ENCODE measurements at places on chromosomes 7 and 10. TPM values are rescaled to one million over a fixed set of nuclear protein-coding genes. Genes with fewer than 3 reads are reported as not detected.

GRCh38 chr7:143906151-143906550 is 4.2 kb upstream of the TCAF1 start:
- no peaks in the 10 kb centered on the region for H3K27me3 ChIP-seq
- H3K4me1 ChIP-seq: no peaks in the 10 kb centered on the region
- H3K27ac ChIP-seq: no peak overlapping the region
- H3K36me3 ChIP-seq: no peaks in the 10 kb centered on the region

DNA sequence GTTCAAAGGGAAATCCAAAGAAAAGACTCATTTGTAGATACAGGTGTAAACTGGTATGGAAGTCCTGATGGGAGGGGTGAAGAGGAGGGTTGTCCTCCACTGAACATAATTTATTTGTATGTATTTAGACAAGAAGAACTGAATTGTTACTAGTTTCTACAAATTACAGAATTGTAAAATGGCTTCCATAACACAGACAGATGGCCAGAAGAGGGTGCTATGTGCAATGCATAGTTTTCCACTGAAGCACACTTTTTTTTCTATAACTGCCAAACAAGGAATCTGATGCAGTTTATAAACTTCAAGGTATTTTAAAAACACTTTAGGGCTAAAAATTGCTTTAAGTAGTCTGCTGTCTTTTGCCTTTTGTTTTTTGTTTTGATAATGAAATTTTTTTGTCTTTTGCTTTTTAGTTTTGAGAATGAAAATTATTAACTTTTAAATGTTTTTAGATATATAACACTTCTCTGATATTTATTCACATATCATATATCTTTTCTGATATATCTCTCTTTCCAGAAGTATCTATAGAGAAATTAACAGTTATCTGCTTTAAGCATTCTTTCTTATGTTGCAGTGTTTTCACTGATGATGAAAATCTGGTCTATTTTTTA is 58.5 kb downstream of the PHYHIPL start:
- H3K27me3 ChIP-seq: no peaks in the 10 kb centered on the region
- DNase-seq: no peak
- no peaks in the 10 kb centered on the region for H3K4me1 ChIP-seq
- H3K36me3 ChIP-seq: no peaks in the 10 kb centered on the region
- H3K27ac ChIP-seq: no peak overlapping the region

GRCh38 chr7:71442492-71443190 is 310.7 kb downstream of the GALNT17 start:
- H3K4me1 ChIP-seq: no peaks in the 10 kb centered on the region
- H3K27ac ChIP-seq: no peak overlapping the region
- DNase-seq: no peak
- no peak overlapping the region for H3K4me3 ChIP-seq

- no peaks in the 10 kb centered on the region for H3K27me3 ChIP-seq
- peaks cover 11% of the 10 kb centered on the region for H3K4me1 ChIP-seq
- H3K36me3 ChIP-seq: no peaks in the 10 kb centered on the region
- H3K27ac ChIP-seq: no peak overlapping the region
Observed at GRCh38 chr7:44051611-44052220, 7.2 kb downstream of the DBNL start.

DNA sequence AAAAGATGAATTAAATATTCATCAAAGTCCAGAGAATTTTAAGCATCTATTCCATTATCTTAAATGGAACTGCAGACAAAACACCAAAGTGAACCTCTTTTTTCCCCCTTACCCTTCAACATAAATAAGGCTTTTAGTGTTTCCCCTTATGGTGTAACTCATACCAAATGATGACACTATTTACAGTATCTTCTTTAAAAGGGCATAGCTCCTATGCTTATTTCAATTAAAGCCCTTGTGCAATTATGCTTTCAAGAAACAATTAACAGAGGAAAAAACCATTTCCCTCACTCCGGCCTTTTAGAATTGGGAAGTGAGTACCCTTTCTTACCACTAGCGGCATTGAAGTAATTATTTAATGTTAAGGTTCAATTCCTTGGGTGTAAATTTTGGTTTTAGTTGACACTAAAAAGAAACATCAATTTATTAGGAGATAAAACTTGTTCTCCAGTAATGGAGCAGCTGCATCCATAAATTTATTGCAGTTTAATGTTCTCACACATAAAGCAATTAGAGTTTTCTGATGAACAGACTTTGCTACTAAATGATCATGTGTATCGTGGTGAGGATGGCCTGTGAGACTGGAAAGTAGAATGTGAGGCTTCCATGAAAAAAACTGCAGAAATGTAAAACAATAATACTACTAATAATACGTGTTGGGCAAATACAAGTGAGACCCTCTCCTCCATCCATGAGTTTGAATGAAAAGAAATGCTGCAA is 661.3 kb downstream of the PARD3 start:
- DNase-seq: no peak
- no peaks in the 10 kb centered on the region for H3K27me3 ChIP-seq
- H3K36me3 ChIP-seq: no peaks in the 10 kb centered on the region
- peaks cover 6% of the 10 kb centered on the region for H3K4me1 ChIP-seq
- no peak overlapping the region for H3K27ac ChIP-seq
- H3K4me3 ChIP-seq: no peak overlapping the region

GRCh38 chr10:119316729-119317097 is 109.3 kb downstream of the GRK5 start:
- DNase-seq: no peak
- no peaks in the 10 kb centered on the region for H3K36me3 ChIP-seq
- H3K4me1 ChIP-seq: peaks cover 26% of the 10 kb centered on the region
- H3K4me3 ChIP-seq: no peak overlapping the region
- H3K27ac ChIP-seq: peak overlapping the region; percentile 38

GRCh38 chr7:104938741-104939390 is 75.1 kb upstream of the KMT2E start:
- no peak overlapping the region for H3K4me3 ChIP-seq
- H3K4me1 ChIP-seq: no peaks in the 10 kb centered on the region
- no peaks in the 10 kb centered on the region for H3K36me3 ChIP-seq
- no peak overlapping the region for H3K27ac ChIP-seq

- no peaks in the 10 kb centered on the region for H3K27me3 ChIP-seq
- no peak overlapping the region for H3K27ac ChIP-seq
- no peaks in the 10 kb centered on the region for H3K36me3 ChIP-seq
- no peak overlapping the region for H3K4me3 ChIP-seq
Observed at GRCh38 chr10:103080891-103081581, 112.0 kb downstream of the NT5C2 start.

GRCh38 chr10:11429439-11430052 is 181.9 kb downstream of the USP6NL start:
- H3K4me1 ChIP-seq: no peaks in the 10 kb centered on the region
- no peak for DNase-seq
- H3K27me3 ChIP-seq: no peaks in the 10 kb centered on the region
- H3K27ac ChIP-seq: no peak overlapping the region
- no peaks in the 10 kb centered on the region for H3K36me3 ChIP-seq

DNA sequence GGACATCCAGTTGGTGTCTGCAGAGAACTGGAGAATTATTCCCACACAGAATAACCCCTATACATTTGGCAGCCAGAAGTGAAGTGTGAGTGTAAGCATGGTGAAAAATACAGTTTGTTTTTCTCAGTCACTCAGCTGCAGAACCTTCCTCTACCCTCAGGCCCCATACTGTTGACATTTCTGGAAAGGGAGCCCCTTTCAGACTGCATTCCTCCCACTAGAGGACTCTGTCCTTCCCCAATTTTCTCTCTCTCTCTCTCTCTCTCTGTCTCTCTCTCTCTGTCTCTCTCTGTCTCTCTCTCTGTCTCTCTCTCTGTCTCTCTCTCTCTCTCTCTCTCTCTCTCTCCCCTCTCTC is 86.8 kb upstream of the STEAP1B start:
- no peaks in the 10 kb centered on the region for H3K36me3 ChIP-seq
- H3K4me3 ChIP-seq: no peak overlapping the region
- no peak for DNase-seq
- H3K27me3 ChIP-seq: no peaks in the 10 kb centered on the region
- no peak overlapping the region for H3K27ac ChIP-seq

The TAF3 gene
- total RNA-seq: 9.2 TPM

The TRA2A gene
- total RNA-seq: 6.1 TPM

The TMEM72 gene
- total RNA-seq: not detected

The OR2F2 gene
- total RNA-seq: not detected

The TACR2 gene
- total RNA-seq: 0.36 TPM

The SH3PXD2A gene
- 6.2 TPM for total RNA-seq
